ENCODE measurements at places on chromosomes 5 and 9.

DNA sequence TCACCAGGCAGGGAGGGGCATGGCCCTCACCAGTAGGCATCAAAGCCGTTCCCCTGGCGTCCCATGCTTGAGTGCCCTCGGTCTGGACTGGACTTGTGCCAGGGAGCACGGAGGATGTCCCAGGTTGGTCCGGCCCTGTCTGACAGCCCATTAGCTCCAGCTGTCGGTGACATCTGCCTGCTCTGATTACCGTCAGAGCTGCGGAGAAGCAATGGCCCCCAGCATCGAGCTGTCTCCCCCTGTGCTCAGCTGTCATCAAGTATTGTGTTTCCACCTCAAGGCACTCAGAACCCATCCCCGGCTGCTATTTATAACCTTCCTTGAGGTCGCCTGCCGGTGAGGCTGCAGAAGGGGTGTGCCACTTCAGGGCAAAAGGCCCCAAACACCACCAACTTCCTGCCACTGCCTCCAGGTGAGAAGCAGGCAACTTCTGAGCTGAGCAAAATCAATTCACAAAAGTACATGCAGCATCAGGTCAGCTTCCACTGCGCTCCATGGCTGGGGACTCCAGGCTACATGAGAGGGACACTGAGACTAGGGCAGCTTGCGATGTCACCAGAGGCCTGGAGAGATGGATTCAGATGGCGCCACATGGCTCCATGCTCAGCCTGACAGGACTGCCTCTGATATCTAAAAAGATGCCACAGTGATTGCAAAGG lies 142.7 kb downstream of the C5orf15 start:
- DNase-seq, result no peak

DNA sequence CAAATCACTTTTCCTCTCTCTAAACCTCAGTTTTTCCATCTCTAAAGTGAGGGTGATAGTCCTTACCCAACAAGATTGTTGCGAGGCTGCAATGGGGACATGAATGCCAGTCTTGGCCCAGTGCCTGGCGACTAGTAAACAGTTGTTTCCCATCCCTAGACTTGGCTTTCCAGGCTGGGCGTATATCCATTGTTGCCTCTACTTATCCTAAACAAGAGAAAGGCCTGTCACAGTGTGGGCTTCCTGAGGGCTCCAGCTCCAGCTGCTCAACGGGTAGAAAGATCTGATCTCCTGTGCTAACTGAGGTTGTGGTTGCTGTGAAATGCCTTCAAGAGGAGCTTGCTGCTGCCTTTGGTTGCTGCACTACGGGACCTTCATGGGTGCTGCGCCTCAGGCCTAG lies 142.0 kb downstream of the NSG2 start:
- no peak for DNase-seq

DNA sequence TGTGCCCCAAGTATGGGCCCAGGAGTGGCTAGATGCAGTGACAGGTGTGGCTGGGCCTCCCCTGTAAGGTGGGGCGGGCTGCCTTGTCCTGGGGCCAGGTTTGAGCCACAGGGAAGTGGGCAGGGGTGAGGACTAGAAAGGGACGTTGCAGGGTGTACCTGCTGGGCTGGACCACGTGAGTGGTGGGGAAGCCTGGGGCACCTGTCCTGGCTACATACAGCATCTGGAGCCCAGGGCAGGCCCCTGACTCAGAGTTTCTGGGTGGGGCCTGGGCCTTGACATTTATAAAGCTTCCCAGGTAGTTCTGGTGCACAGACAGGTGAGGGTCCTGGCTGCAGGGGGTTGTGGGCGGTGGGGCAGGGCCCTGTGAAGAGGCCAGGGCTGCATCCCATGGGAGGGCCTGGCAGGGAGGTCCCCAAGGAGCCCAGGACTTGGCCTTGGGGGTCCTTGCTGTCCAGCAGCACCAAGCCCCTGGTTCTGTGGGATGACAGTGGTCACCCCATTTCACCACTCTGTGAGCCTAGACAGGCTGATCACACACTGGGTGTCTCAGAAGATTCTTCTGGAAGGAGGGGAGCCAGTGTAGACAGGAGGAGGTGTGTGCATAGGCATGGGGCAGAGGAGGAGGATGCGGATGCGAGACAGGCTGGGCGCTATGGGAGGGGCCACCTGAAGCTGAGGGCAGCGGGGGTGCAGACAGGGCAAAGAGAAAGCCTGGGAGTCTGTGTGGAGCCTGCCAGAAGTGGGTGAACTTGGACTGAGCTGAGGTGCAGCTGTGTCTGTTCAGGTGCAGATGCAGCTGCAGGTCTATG lies 94.0 kb downstream of the PHF2 start:
- DNase-seq, result no peak

DNA sequence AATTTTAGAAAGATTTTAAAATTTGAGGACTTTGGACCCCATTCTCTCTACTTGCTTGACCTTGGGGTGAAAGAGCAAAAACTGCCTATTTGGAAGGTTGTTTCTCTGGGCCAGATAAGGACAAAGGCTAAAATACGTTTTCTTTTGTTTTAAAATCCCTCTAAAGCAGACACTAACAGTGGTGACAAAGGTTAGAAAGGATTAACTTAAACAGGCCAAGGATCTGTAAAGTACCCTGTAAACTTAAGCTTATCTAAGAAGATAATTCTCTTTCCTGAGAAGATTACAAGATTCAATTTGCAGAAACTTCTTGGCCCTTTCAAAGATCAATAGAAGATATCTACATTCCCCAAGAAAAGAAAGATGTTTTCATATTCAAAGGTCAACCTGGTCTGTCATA lies 12.1 kb downstream of the TRPM6 start:
- no peak for DNase-seq

- no peak for DNase-seq
Measured at GRCh38 chr5:150648294-150649107, 8.0 kb downstream of the SYNPO start.

- no peak for DNase-seq
Measured at GRCh38 chr5:110823571-110823970, 84.8 kb downstream of the SLC25A46 start.

DNA sequence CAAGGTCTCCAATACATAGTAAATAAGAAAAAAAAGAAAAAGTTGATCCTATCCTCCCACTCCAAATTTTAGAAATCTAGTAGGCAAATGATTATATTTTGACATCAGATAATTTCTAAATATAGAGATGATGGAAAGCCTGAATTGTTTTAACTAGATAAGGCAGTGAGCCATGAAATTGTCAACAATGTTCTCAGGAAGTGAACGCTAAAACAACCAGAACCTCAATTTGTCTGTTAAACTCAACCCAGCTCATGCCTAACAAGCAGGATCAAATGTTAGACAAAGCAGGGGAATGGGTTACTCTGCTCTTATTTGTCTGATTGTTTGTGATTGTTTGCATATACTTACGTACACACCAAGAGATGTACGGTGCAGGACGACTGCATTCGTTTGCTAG lies 49.2 kb downstream of the ESM1 start:
- no peak for DNase-seq

DNA sequence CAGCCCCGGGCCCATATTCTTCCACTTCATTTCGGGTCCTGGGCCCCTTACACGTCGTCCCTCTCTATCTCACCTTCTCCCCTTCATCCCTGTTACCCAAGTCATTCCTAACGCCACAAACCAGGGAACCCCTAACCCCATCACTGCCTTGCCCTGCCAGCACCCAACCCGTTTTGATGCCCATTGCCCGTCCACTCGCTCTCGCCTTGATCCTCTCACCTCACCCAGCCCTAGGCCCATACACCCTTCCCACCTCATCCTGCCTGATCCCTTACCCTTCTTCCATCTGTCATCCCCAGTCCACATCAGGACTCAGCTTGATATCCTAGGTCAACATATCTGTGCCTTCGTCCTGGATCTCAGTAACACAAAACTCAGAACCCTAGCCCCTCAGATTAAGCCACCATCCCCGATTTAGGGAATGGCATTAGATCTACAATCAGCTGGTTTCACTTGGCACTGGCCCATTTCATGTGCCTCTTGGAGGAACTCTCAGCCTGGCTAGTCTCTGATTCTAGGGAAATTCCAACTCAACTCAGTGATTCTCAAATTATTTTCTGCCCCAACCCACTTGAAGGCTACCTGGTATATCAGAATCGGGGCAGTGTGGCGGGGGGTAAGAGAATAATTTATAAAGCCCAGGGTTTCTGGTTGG lies 489 bp downstream of the CHMP5 start:
- DNase-seq, result no peak

DNA sequence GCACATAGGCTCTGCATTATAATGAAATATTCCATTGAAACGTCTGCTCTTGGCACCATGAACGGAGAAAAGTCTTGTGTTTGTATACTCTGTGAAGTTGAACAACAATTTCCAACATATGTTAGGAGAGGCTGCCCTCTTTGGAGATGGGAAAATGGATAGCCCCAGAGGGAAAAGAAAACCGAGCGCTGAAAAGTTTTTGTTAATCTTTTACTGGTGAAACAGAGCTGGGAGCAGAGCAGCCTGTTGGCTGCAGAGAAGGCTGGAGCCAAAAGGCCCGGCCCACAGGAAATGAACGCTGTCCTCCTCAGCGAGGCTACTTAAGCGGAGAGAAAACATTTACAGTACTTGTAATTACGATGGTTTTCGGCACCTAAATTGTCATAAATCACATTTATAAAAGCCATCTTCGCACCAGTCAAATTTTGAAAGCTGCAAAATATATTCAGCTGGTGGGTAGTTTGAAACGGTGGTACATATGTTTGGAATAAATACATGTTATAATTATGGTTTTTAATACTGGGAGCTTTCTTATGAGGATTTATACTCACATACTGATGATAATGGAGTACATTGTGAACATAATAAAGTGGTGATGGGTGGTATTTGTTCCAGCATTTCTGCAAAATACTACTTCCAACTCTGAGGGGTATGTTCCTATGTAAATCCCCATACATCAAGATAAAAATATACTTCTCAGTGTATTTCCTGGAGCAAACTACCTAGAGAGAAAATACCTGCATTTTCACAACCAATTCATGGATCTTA lies 129.6 kb upstream of the CNTLN start:
- no peak for DNase-seq

- no peak for DNase-seq
Measured at GRCh38 chr5:87252283-87252605, 15.4 kb upstream of the RASA1 start.

DNA sequence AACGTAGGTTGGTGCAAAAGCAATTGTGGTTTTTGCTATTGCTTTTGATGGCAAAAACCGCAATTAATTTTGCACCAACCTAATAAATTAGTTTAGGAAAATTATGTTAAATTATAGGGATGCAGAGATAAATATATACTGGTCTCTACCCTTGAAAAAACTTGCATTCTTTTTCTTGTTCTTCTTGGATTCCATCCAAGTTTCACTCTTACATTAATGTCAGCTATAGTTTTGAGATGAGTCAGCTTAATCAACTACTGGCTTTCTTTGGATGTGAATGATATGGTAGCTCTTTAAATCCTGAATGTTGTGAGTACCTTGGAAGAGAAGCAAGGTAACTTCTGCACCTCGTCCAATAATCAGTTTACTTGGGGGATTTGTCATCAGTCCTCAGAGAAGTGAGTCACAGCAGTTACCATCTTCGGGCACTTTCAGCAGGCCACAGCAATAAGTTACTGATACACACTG lies 549.0 kb upstream of the ZNF608 start:
- no peak for DNase-seq

DNA sequence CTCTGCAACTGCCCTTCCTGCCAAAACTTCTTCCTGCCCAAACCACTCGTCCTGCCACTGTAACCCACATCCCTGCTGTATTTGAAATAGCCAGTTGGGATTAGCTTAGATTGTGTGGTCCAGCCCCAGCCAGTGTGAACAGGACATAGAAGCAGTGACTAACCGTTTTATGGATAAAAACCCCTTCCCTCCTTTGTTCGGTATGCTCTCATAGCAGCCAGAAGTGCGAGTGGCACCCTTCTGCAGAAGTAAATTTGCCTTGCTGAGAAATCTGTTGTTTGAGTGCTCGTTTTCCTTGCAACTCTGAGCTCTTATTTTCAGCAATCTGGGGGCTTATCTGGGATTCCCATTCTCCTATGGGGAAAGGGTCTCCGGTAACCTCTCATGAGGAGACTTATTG lies 470.0 kb downstream of the PRDM9 start:
- DNase-seq, result no peak

DNA sequence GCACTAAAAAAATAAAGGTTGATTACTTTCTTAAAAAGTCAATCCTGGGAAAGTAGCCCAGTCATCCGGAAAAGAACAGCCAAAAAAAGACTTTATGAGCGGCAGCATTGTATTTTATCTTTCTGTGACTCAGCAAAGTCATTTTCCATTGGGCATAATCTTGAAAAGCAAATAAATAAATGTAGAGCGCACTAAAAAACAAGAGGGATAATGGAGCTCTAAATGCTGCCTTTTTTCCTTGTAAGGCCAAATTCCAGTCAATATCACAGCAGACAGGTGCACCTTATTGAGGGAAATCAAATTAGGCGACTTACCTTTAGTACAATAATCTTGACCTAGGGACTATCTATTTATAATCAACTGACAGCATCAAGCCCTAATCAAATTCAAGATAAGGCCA lies 266.8 kb downstream of the MTRR start:
- DNase-seq, result no peak

- no peak for DNase-seq
Measured at GRCh38 chr9:10443868-10444204, 169.0 kb downstream of the PTPRD start.
